ENCODE measurements at places on chromosomes 11 and 22.
A peak's percentile ranks its signal among the peaks of the same experiment; 100 is the strongest.

GRCh38 chr22:31313366-31314147 lies 21.3 kb upstream of the PIK3IP1 start:
- peak; percentile 95 for DNase-seq

DNA sequence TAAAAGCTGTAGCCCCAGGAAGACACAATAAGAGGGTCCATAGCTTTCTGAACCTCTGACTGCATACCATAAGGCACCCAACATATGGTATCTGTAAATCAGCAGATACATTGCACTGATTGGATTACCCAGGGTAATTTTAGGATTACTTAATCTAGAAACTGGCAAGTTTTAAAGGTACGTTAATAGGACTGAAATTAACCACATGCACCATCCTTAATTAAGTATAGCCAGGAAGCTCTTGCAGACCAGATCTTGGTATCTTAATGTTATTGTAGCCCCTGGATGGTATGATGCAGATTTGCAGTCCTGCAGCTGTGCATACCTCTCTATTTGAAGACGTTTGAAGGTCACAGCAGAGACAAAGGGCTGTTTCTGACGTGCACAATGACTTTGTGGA lies 72.8 kb downstream of the ARHGAP42 start:
- no peak for DNase-seq

DNA sequence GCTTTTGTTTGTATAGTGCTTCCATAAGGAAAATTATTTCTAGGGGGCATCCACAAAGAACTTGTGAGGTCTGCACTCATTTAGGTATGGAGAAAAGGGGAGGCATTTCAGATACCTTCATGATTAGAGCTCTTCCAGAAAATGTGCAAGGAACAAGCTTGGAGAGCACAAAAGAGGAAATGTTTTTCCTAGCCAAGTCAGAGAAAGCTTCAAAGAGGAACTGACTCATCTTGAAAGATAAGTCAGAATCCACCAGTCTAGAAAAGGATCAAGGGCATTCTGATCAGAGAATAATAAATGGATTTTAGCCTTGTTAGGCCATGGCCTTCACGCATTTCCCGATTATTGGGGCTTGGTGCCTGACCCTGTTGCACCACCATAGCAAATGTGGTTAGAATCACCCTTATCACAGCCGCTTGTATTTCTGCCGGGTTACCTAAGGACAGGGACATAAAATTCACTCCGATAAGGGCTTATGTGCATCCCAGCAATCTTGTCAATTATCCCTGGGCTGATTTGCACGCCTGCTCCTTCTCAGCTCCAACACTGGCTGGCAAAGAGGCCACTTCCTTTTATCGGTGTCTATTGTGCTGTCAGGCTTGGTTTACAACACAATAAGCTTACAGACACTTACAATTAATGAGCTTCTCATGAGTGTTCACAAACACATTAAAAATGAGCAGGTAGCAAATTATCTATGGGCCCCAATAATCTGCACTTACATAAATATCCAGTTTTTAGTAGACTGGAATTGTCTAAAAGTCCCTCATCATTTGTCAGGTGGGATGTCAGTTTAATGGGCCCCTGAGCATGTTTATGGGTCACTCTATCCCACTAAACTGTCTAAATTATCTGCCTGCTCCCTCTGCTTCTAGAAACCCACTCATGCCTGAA lies 613.5 kb downstream of the SOX6 start:
- peak; percentile 86 for DNase-seq

DNA sequence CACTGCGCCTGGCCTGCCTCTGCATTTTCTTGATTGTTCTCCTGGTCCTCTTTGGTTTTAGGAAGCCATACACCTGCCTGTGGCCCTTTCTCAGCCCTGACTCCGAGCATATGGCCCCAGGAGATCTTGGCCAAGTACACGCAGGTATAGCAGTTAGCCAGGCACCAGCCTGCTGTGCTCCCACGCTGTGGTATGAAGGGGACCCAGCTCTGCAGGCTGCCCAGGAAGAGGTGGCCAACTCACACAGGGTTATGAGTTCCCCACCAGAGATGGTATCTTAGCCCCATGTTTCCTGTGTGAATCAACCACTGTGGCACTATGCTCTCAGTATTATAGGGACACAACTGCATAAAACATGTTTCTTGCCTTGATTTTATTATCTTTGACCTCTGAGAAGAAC lies 31.1 kb downstream of the SGSM3 start:
- no peak for DNase-seq

DNA sequence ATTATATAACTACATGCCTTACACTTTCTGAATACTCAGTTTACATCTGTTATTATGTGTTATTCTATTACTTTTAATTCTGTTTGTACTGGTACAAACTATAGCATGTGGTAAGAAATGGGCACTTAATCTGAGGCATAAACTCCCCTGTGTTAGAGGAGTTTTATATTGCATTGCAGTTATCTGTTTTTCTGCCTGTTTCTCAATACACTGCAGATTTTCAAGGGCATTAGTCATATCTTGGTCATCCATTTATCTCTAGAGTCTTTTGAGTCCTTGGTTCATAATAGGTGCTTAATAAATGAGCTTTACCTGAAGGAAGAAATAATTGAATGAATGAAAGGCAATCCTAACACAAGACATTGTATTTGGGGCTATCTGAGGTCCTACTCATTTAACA lies 182.9 kb upstream of the CTSC start:
- DNase-seq, result no peak

DNA sequence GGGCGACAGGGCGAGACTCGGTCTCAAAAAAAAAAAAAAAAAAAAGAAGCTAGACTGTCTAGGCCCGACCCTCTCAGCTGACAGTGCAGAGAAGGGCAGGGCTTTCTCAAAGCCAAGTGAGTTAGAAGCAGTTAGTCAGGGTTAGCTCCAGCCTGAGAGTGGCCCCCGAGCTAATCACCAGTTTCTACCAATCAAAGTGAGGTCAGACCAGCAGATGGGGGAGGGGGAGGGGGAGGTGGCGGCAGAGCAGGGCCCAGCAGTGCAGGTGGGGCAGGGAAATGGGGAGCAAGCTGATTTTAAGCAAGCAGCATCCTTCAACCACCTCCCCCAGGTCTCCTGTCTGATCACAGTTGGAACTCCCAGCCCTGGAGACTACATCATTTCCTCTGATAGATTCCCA lies 55.3 kb upstream of the PRR5 start:
- DNase-seq, result no peak

DNA sequence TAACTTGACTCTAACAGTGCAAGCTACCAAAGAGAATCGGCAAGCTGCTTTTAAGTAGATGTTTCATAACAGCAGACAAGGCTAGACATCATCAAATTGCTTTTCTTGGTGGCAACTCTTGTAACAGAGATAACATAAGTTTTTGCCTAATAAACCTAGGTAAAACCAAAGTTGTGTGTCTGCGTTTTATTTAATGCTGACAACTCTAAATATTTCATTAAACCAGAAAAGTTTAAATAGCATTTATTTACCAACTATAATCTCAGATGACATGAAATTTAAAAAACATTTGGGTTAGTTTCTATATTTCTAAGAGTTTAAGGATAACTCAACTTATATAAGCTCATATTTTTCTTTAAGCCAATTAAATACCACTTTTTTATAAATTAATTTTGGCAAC lies 19.3 kb upstream of the IFITM3 start:
- DNase-seq, result no peak

- no peak for DNase-seq
Observed at GRCh38 chr11:68663482-68664010, 20.8 kb upstream of the GAL start.
